Ovary (tissue), 10 donors: ENCODE measurements at places on chromosomes 3 and 15. TPM values are rescaled to one million over a fixed set of nuclear protein-coding genes. Genes with fewer than 3 reads are reported as not detected.

- H3K4me1 ChIP-seq = no peaks in the 10 kb centered on the region
- no peak overlapping the region for H3K4me3 ChIP-seq
- H3K27me3 ChIP-seq = no peaks in the 10 kb centered on the region
- H3K36me3 ChIP-seq = no peaks in the 10 kb centered on the region
Observed at GRCh38 chr3:192772240-192772894, 45.0 kb upstream of the FGF12 start.

DNA sequence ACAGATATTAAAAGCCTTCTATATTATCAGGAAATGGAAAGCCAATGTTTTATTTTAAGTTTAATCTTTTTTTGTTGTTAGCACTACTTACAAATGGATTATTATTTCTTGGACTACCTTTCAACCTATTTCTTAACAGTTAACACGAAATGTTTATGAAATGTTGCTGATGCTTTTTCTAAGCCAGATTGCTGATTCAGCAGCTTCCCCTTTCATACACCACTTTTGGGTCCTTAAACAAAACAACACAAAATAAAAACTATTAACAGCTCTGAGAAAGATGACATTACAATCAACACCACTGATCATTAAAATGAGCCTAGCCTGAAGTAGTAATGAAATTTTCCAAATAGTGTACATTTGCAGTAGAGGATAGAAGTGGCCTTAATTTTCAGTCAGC is 99.2 kb upstream of the VEPH1 start:
- H3K27ac ChIP-seq = no peak overlapping the region
- no peaks in the 10 kb centered on the region for H3K36me3 ChIP-seq
- no peak for DNase-seq
- no peaks in the 10 kb centered on the region for H3K4me1 ChIP-seq
- H3K27me3 ChIP-seq = no peaks in the 10 kb centered on the region

- H3K4me3 ChIP-seq = no peak overlapping the region
- H3K27me3 ChIP-seq = no peaks in the 10 kb centered on the region
- DNase-seq = no peak
- no peak overlapping the region for H3K27ac ChIP-seq
Observed at GRCh38 chr3:44437800-44438199, 39.7 kb downstream of the ZNF445 start.

DNA sequence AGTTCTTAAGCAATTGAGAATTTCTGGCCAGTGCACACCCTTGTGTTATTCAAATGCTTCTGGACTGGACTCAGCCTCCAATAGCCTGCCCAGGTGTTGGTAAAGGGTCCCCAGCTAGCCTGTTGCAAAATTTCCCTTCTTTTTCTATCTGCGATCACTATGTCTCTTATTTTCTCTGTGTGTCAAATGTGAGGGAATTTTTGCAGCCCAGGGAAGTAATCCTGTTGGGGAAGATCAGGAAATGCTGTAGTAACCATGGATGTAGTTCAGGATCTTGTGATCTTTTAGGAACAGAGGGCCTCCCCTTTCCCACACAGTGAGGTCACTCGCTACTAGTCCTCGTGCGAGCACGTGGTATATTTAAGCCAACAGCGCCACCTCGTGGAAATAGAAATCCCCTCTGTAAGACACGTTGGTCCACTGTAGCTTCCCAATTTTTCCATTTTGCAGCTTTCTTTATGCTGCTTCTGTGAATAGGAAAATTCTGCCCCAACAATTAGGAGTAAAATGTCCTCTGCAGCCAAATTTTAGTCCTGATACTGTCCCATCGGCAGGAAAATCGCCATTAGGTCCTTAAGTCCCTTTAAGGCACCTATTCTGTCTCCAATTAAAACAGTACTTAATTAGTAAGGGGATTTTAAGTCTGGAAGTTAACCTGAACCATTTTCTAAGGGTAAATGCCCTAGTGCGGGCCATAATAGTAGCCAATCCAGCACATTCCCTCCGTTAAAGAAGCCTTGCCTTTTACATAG is 4.0 kb upstream of the SMCO1 start:
- no peaks in the 10 kb centered on the region for H3K4me1 ChIP-seq
- H3K36me3 ChIP-seq = no peaks in the 10 kb centered on the region
- no peak overlapping the region for H3K27ac ChIP-seq

The IL17RD gene
- polyA plus RNA-seq = 21.0 TPM

DNA sequence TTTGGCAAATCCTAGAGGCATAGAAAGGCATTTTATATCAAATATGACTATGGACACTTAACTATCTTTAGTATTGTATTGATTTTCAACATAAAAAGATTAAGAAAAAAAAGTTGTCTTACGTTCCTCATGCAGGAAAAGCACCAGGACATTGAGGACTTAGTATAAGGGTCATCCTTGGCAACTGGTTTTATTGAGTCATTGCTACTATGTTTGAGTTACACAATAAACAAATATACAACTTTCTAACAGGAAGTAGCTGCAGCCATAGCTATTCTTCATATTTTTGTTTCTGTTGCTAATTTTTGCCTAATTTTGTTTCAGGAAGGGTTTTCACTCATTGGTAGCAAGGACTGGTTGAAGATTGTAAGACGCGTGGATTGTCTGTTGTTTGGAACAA is 93.0 kb downstream of the NPTN start:
- H3K4me3 ChIP-seq = no peak overlapping the region
- H3K27ac ChIP-seq = no peak overlapping the region
- no peaks in the 10 kb centered on the region for H3K36me3 ChIP-seq

GRCh38 chr3:191197761-191198306 is 1.2 kb upstream of the OSTN start:
- H3K36me3 ChIP-seq = no peaks in the 10 kb centered on the region
- no peaks in the 10 kb centered on the region for H3K4me1 ChIP-seq
- no peak overlapping the region for H3K27ac ChIP-seq
- no peak overlapping the region for H3K4me3 ChIP-seq
- H3K27me3 ChIP-seq = no peaks in the 10 kb centered on the region

GRCh38 chr3:45564172-45564571 is 30.4 kb upstream of the LIMD1 start:
- no peaks in the 10 kb centered on the region for H3K36me3 ChIP-seq
- no peak overlapping the region for H3K27ac ChIP-seq
- H3K4me3 ChIP-seq = no peak overlapping the region
- H3K4me1 ChIP-seq = peaks cover 11% of the 10 kb centered on the region

The GOLGA8G gene
- not detected for polyA plus RNA-seq

DNA sequence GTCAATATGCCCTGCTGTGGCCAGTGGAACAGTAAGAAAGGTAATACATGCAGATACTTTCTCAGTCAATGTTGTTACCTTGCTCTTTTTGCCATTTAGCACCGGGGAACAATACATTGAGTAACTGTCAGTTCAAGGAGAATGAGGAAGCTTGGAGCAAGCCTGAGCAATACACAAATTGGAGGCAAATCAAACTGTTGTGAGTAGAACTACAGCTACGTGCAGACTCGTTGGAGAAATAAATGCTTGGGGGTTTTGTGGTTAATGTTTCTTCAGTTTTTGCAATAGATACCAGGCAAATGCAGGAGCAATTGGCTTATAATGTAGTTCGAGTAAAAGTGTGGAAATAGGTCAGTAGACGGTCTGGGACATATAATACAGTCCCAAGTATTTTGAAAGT is 587.3 kb upstream of the ROBO1 start:
- H3K27me3 ChIP-seq = no peaks in the 10 kb centered on the region
- no peaks in the 10 kb centered on the region for H3K36me3 ChIP-seq
- no peak overlapping the region for H3K4me3 ChIP-seq
- no peak for DNase-seq

GRCh38 chr3:152968388-152969024 is 133.6 kb downstream of the P2RY1 start:
- H3K27ac ChIP-seq = no peak overlapping the region
- no peaks in the 10 kb centered on the region for H3K4me1 ChIP-seq
- H3K27me3 ChIP-seq = no peaks in the 10 kb centered on the region
- DNase-seq = no peak
- H3K4me3 ChIP-seq = no peak overlapping the region

The COMMD2 gene
- 15.6 TPM for polyA plus RNA-seq

The UMPS gene
- 15.2 TPM for polyA plus RNA-seq

- no peaks in the 10 kb centered on the region for H3K36me3 ChIP-seq
- H3K4me3 ChIP-seq = no peak overlapping the region
- H3K27ac ChIP-seq = no peak overlapping the region
Observed at GRCh38 chr3:197430934-197431333, 124.8 kb downstream of the BDH1 start.

DNA sequence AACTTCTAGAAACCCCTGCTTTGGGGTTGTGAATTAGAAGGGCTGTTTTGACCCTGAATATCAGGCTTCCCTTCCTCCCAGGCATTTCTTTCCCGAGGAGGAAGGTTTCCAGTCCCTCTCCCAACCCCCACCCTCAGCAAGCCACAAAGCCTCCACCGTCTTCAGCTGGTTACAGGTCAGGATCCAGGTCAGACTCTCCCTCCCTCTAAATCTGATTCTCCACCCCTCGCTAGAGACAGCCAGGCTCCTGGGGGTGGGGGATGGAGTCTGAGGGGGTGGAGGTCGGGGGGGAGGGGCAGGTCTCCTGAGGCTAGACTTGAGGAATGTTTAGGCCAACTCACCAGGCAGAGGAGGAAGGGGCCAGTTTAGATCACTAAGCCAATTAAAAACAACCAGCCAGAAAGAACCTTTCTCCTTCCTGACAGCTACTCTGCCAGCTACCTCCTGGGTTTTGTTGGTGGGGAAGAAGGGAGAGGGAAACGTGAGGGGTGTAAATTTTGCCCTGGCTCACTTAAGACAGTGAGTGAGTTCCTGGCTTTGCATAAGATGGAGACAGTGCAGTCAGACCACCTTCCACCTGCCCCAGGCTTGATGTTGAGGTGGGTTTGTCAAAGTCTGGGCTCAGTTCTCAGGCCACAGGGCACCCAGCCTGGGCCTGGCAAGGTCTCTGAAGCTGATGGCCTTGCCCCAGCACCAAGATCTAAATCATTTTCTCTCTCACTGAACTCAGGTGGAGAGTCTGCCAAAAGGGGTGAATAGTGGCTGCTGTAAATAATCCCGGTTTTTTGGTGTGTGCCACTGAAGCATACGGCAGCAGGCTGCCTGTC is 19.5 kb downstream of the BMF start:
- H3K27ac ChIP-seq = peak overlapping the region; percentile 78
- no peak overlapping the region for H3K4me3 ChIP-seq
- H3K36me3 ChIP-seq = no peaks in the 10 kb centered on the region

- H3K36me3 ChIP-seq = no peaks in the 10 kb centered on the region
- no peaks in the 10 kb centered on the region for H3K27me3 ChIP-seq
- DNase-seq = no peak
- H3K4me3 ChIP-seq = no peak overlapping the region
- no peak overlapping the region for H3K27ac ChIP-seq
Observed at GRCh38 chr15:33701304-33701696, 267.0 kb upstream of the CHRM5 start.

DNA sequence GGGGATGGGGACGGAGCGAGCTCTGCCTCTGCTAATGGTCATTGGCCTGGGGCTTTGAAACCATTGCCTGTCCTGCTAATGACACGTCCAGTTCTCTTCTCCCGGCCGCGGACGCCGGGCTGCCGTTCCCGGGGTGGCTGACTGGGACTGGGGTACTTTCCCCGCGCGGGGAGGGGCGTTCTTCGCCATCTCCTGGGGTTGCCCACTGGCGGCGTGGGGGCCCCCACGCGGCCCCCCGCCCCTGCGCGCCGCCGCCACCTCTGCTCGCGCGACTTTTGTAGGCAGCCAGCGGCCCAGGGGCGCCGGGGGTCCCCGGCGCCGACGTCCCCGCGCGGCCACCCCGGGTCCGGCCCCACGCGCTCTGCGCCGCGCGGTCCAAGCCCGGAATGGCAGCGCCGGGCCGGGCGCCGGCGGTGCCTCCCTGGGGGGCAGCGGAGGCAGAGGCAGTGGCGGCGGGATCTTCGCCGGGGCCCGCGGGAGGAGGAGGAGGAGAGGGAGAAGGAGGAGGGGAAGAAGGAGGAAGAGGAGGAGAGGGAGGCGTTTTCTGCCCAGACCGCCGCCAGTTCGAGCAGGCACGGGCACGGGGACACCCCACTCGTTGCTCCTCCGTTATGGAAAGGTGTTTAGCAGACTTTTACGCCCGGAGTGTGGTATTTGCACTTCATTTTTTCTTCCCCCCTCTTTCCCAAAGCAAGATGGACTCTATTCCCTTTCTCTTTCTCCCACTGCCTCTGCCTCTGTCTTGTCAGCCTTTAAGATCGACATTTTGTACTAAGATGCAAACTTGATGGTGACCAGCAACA is 2.3 kb downstream of the BBX start:
- no peaks in the 10 kb centered on the region for H3K36me3 ChIP-seq
- H3K4me1 ChIP-seq = peaks cover 4% of the 10 kb centered on the region
- peak overlapping the region; percentile 61 for H3K4me3 ChIP-seq
- H3K27me3 ChIP-seq = no peaks in the 10 kb centered on the region

The KBTBD13 gene
- polyA plus RNA-seq = 0.10 TPM
